Eye (tissue), 1 donor: ENCODE measurements at places on chromosomes 12 and 14.

DNA sequence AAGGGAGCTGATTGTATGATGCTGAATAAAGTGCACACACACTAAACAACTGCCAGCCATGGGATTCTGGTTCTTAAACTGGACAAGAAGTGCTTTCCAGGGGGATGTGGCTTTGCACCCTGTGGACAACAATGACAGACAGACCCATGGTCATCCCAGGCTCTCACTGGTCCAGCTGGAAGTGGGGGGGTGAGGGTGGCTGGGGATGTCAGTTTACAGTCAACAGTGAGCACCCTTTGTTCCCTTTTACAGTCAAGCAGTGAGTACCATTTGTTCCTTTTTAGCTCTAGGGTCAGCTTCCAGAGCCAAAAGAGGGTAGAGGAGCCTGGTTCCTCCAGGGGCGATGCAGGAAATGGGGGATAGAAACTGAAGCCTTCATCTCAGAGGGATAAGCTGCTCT lies 100.7 kb downstream of the SMOC1 start:
- no peak for DNase-seq

DNA sequence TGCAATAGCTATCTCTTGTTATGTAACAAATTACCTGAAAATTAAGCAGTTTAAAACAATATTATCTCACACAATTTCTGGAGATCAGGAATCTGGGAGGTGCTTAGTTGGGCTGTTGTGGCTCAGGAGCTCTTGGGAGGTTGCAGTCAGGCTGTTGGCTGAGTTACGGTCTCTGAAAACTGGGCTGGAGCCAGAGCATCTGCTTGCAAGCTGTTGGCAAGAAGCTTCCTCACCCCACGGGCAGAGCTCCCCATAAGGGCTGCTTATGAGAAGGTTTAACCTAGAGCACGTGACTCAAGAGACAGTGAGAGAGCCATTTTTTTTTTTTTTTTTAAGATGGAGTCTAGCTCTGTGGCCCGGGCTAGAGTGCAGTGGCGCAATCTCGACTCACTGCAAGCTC lies 346.8 kb downstream of the ATP23 start:
- DNase-seq: peak; percentile 50

GRCh38 chr14:93033084-93033982 lies 82.4 kb downstream of the ITPK1 start:
- DNase-seq: no peak

- no peak for DNase-seq
Observed at GRCh38 chr14:101257551-101257950, 303.7 kb upstream of the DIO3 start.

GRCh38 chr12:11174022-11174421 lies 3.0 kb downstream of the SMIM10L1 start:
- no peak for DNase-seq

DNA sequence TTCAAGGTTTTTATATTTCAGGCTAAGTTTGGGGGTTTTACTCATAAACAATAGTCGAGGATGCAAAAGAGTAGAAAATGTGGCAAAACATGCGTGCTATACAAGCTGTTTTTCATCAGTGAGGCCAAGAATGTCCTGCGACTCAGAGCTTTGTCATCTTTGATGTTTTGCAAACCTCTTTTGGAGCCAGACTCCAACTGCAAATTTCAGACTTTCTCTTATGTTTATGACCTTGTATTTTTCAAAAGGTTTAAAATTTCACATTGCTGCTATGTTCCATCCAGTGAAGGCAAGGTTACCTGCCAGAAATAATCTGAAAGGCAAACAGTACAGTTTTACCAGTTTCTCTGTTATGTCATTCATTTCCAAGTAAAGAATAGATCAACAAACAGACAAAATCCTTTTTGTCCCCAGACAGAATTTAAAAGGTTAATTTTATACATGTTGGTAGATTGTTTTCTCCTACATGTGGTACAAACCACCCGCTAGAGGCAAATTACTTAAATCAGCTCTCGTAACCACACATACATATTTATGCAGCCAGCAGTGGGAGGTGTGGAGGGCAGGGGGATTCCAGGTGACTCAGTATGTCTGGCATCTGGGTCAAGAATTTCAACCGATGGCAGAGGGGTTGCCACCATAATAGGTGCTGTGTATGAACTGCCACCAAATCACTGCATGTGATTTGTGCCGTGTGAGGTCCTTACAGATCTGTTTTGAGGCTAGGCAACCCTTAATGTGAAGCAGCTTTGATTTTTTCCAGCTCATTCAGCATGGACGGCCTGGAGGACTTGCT lies 119.8 kb upstream of the CPM start:
- DNase-seq: peak; percentile 33

DNA sequence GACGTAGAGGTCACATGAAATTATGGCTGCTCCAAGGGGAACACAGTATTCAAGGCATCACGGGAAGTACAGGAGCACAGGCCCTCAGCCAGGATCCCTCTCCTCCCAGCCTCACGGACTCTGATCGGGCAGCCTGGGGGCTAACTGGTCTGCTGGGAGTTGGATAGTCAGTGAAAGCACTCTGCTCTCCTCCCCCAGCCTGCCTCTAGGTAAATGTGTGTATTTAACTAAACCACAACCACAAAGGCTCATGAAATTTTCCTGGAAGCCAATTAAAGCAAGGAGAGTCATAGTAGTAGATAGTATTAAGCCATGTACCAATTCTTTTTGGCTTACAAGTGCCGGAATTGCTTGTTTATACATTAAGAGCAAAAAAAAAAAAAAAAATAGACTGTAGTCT lies 254.3 kb downstream of the MSRB3 start:
- DNase-seq: peak; percentile 14

DNA sequence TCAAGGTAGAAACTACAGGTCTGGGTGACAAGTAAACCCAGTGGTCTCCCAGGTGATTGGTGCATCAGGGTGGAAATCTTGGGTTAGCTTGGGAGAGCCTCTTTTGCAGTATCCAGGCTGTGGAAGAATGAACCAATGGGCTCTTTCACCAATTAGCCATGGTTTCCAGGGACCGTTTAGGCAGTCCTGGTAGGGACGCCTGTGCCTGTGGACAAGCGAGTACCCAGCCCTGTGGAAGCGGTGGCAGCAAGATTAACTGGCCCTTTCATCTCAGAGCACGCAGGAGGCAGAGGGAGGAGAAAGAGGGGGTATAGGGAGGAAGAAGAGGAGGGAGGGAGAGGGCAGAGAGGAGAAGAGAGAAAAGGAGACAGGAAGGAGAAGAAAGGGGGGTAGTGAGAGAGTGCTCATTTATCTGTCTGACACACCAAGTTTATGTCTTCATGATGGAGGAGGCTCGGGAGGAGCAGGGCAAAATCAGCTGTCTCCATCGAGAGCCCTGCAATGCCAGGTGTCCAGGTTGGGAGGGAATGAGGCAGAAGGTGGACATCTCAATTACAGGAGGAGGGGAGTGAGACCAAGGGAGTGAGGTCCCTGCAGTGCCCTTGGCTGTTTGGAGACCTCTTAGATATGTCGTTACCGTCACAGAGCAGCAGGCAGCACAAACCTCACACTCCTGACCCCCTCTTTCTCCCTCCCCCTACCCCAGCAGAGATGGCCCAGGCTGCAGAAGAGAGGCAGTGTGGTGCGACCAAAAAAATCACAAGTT lies 4.6 kb upstream of the ZDHHC22 start:
- no peak for DNase-seq

DNA sequence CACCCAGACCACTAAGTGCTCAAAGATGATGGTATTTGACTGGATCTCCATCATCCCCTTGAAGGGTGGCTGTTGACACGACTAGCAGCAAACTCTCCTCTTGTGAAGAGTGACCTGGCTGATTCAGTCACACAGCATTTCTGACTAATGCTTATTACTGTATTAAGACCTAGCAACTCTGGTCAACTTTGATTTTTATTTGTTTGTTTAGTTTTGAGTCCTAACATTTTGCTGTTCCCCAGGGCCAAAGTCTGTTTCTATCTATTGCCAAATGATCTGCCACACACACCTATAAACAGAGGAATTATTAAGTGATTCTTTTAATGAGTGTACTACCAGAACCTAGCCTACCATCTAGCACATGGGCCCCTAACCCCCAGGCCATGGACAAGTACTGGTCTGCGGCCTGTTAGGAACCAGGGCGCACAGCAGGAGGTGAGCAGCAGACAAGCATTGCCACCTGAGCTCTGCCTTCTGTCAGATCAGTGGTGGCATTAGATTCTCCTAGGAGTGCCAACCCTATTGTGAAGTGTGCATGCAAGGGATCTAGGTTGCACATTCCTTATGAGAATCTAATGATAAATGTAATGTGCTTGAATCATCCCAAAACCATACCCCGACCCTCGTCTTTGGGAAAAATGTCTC lies 120.0 kb downstream of the RPS6KA5 start:
- no peak for DNase-seq

DNA sequence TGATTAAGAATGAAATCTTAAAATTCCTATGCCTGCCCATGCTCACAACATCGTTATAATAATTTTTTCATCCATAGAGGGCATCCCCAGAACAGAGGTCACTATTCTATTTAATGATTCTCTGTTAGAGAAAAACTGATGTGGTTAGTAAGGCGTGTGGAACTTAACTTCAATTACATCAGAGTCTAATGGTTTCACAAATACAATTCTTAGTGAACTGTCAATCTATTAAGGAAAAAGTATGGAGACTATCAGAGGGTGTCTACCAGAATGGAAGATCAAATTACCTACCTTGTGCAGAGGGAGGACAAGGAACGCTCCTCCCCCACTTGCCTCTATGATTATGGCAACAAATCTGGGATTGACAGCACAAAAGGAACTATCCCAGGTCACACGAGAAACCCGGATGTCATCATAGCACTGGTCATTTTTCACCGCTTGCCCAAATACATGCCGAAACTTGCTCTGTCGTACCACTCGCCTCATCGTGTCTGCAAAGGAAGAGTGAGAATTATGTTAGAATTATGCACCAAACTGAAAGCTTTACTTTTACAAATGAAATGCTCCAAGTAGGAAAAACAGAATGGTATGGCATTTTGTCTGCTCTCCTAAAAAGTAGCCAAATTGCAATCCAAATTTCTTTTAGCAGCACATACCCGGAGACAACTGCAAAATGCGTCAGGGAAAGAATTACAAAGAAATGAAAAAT lies 30.3 kb downstream of the CORO1C start:
- DNase-seq: peak; percentile 75

- DNase-seq: no peak
Observed at GRCh38 chr12:19893514-19893913, 454.2 kb downstream of the AEBP2 start.

DNA sequence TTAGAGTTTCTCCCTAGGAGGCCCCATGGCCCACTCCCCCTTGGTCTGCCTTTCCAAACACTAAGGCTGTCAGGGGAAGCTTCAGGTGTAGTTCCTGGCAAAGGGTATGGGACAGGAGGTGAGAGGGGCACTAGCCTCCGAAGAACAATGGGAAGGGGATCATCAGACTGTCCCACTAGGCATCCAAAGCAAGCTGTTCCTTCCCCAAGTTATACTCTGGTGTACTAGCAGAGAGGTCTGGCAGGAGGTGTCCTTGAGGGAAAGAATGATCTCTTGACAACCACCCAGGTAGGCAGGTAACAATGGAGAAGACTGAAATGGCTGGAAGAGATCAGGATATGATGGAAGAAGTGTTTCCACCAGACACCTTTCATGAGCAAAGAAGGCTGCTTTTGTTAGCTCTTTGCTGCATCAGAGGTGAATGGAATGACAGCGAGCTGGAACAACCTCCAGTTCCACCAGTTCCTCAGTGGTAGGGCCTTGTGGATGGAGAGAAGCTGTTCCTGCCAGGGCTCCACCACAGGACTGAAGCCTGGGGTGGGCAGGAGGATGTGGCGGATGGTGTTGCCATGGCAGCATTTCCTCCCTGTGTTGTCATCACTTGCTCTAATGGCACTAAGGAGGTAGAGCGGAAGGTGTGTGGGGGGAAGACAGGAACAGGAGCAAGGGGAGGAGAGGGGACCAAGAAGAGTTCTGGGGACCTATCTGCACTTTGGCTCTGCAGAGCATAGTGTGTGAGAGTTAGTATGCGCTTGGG lies 2.3 kb upstream of the AGAP2 start:
- DNase-seq: no peak

DNA sequence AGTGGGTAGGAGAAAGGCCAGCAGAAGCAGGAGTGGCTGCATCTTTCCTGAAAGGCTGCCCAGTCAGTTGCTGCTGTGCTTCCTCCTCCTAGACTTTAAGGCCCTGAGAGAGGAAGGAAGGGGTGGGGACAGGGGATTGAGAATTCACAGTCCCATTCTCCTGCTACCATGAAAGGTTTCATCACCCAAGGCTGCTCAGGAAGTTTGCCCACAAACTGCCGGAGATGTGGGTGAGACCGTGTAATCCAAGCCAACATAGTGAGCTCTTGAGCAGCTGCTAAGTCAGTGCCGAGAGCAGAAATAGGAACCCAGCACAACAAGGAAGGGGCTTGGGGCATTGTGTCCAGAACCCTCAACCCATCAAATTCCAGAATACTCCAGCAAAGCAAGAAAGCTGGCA lies at the start of gene CTSG:
Gene CTSG (minus strand): TSS at position 69 of the 400 bp plus-strand sequence. CDS start 27 bp downstream, at position 42.
- no peak for DNase-seq

- no peak for DNase-seq
Observed at GRCh38 chr12:58263816-58264215, 322.4 kb downstream of the ATP23 start.

GRCh38 chr12:49346659-49347310 lies at the start of gene DNAJC22:
Gene DNAJC22, plus strand, starts transcription at chr12:49346888. Its CDS starts 1,985 bp downstream, at chr12:49348873.
- DNase-seq: peak; percentile 72

DNA sequence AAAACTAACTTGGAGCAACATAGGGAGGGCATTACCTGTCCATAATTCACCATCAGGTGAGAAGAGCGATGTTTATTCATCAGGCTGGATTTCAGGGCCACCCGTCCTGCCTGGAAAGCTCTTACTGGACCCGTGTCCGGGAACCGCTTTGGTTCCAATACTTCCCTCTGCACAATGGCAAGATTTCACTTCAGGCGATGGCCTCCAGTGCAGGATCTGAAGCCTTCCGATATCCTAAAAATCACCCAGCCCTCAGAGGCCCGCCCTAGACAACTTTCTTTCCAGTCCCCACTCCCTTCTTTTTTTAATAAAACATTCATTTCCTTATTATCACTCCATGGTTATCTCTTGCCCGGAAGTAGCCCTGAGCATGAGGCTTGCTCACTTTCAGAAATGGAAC lies 92.5 kb downstream of the BCL11B start:
- DNase-seq: no peak

DNA sequence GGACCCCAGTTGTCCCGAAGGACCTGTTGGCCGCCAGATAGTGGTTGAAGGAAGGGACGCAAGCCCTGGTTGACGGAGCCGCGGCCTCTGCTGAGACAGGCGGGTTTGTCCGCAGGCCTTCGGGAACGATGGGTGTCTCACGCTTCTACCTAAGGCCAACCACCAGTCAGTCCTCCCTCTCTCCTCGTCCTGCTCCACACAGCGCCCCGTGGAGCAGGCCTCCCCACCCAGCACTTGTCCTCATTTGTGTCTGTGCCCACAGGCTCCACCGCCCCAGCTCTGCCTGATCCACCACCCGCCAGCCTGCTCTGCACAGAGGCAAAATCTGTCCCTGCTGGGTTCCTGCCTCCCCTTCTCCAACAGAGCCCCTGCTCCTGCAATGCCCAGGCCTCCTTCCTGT lies 41.0 kb downstream of the RIMBP2 start:
- DNase-seq: no peak

DNA sequence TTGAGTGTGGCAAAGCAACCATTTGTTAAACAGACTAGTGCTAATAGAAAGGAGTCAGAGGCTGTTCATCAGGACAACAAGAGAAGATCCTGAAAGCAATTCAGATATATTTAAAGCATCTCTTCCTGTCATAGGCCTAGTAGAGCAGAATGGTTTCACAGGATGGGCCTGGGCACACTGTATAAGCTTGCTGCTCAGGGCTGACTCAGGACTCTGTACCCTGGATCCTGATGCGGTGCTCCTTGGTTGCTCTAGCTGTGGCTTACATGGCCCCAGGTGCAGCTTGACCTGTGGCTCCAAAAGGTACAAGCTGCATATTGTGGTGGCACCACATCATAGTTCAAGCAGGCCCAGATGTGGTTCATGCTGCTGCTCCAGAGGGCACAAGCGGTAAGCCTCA lies 313.4 kb downstream of the ETNK1 start:
- DNase-seq: no peak

GRCh38 chr12:131928080-131928710 lies 881 bp upstream of the PUS1 start:
- no peak for DNase-seq
